Activated naive CD8-positive, alpha-beta T cell treated with anti-CD3 and anti-CD28 coated beads for 36 hours (primary cell): ENCODE measurements at places on chromosomes 16 and 17. TPM values are rescaled to one million over a fixed set of nuclear protein-coding genes. Genes with fewer than 3 reads are reported as not detected.

GRCh38 chr17:44904001-44904984 lies 5.0 kb upstream of the EFTUD2 start:
- no peak for DNase-seq

DNA sequence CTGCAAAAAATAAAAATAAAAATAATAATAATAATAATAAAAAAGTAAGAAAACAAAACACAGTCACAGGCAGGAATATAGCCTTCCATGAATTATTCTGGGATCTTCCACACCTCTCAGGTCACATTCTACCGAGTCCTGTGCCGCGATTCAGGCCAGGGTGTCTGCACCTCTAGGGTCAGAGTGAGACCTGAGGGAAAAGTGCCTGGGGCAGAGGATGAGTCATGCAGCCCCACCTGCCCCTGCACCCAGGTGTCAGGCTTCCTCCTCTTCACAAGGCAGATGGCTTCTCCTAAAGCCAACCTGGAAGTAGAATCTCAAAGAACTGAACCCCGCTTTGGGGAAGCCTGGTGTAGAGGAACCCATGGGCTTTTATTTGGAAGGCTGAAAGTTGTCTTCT lies 283.7 kb downstream of the CPPED1 start:
- no peak for DNase-seq

GRCh38 chr16:20598832-20599469 lies 22.8 kb upstream of the ACSM2B start:
- no peak for DNase-seq

The CHD9 gene
- 12.7 TPM for total RNA-seq

The NXPH3 gene
- total RNA-seq, result 0.18 TPM

The AOC3 gene
- 1.5 TPM for total RNA-seq

The CTRB2 gene
- not detected for total RNA-seq

The ATP6V0C gene
- total RNA-seq, result 124 TPM
